Memory B cell (primary cell): ENCODE measurements at places on chromosomes 2 and 18.

DNA sequence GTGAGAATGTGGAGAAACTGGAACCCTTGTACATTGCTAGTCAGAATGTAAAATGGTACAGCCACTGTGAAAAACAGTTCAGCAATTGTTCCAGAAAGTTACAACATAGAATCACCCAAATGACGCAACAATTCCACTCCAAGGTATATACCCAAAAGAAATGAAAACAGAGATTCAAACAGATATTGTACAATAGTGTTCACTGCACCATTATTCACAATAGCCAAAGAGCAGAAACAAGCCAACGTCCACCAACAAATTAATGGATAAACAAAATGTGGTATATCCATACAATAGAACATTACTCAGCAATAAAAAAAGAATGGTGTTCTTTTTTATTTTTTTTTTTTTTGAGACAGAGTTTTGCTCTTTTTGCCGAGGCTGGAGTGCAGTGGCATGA lies 10.9 kb downstream of the CLASP1 start:
- H3K27ac ChIP-seq: no peak overlapping the region
- H3K36me3 ChIP-seq: peaks cover 26% of the 10 kb centered on the region
- H3K4me1 ChIP-seq: peaks cover 20% of the 10 kb centered on the region

DNA sequence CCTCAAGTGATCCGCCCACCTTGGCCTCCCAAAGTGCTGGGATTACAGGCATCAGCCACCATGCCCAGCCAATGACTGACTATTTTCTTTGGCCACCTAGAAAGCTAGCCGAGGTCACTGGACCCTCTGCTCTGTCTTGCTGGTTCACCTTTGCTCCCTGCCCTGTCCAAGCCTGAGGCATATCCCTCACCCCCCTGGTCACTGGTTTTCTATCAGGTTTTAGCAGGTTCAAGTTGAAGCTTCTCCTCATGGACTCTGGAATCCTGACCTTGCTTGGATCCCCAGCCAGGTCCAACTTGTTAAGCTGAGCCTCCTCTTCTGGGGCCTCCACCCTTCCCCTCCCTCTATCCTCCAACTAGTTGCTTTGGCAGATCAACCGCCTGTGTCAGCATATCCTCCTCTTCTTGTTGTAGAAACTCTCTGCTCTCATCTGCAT lies 33.4 kb downstream of the PAX8 start:
- H3K4me3 ChIP-seq: no peak overlapping the region
- H3K36me3 ChIP-seq: no peaks in the 10 kb centered on the region
- H3K27ac ChIP-seq: no peak overlapping the region
- peaks cover 11% of the 10 kb centered on the region for H3K4me1 ChIP-seq
- H3K27me3 ChIP-seq: peaks cover 3% of the 10 kb centered on the region
- no peak for DNase-seq

DNA sequence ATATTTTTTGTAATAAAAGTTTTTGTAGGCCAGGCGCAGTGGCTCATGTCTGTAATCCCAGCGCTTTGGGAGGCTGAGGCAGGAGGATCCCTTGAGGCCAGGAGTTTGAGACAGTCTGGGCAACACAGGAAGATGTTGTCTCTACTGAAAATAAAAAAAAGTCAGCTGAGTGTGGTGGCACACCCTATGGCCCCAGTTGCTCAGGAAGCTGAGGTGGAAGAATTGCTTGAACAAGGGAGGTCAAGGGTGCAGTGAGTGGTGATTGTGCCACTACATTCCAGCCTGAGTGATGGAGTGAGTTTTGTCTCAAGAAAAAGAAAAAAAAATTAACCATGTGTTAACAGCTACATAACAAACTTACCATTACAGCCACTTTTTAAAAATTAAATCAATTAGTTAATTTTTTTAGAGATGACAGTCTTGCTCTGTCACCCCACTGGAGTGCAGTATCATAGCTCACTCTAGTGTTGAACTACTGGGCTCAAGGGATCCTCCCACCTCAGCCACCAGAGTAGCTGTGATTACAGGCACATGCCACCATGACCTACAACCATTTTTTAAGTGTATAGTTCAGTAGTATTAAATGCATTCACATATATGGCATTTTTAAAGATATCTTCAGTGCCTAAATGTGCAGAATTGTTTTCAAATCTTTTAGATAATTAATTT lies 67.2 kb upstream of the ACYP2 start:
- H3K27ac ChIP-seq: no peak overlapping the region
- peaks cover 6% of the 10 kb centered on the region for H3K4me1 ChIP-seq
- no peak for DNase-seq
- no peak overlapping the region for H3K4me3 ChIP-seq
- peaks cover 18% of the 10 kb centered on the region for H3K36me3 ChIP-seq
- no peaks in the 10 kb centered on the region for H3K27me3 ChIP-seq

- H3K36me3 ChIP-seq: no peaks in the 10 kb centered on the region
- no peaks in the 10 kb centered on the region for H3K27me3 ChIP-seq
- H3K27ac ChIP-seq: no peak overlapping the region
- no peak overlapping the region for H3K4me3 ChIP-seq
Measured at GRCh38 chr2:181198183-181198864, 217.9 kb downstream of the UBE2E3 start.

DNA sequence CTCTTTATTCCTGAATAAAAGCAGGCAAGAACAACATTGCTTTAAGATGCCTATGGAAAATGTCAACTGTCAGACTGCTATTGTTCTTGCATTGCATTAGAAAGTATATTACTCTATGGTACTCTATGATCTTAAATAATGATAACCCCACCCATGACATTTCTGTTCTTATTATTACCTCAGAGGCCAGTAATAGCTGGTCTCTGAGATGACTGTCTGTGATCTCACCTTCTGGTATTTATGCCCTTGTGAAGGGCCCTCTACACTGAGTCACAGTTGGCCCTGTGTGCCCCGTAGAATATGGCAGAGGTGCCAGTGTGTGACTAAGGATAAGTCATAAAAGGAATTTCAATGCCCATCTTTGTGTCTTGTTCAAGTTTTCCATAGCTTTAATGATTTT lies 61.0 kb downstream of the SPP2 start:
- no peaks in the 10 kb centered on the region for H3K36me3 ChIP-seq
- no peak overlapping the region for H3K27ac ChIP-seq
- H3K4me1 ChIP-seq: no peaks in the 10 kb centered on the region
- no peak for DNase-seq
